ENCODE measurements at places on chromosomes 3 and 15.
A peak's percentile ranks its signal among the peaks of the same experiment; 100 is the strongest.

- DNase-seq = no peak
- no peaks in the 10 kb centered on the region for H3K27me3 ChIP-seq
- H3K4me1 ChIP-seq = no peaks in the 10 kb centered on the region
- H3K36me3 ChIP-seq = no peaks in the 10 kb centered on the region
- H3K27ac ChIP-seq = peak overlapping the region; percentile 43
Observed at GRCh38 chr15:75178171-75178937, 23.3 kb upstream of the C15orf39 start.

GRCh38 chr3:131535131-131535530, 32.4 kb upstream of the MRPL3 start:
- H3K4me1 ChIP-seq = no peaks in the 10 kb centered on the region
- no peaks in the 10 kb centered on the region for H3K27me3 ChIP-seq
- DNase-seq = no peak
- no peaks in the 10 kb centered on the region for H3K36me3 ChIP-seq

- no peak overlapping the region for H3K27ac ChIP-seq
- H3K36me3 ChIP-seq = no peaks in the 10 kb centered on the region
- H3K4me1 ChIP-seq = no peaks in the 10 kb centered on the region
Observed at GRCh38 chr3:159158213-159158612, 356.4 kb downstream of the MFSD1 start.

DNA sequence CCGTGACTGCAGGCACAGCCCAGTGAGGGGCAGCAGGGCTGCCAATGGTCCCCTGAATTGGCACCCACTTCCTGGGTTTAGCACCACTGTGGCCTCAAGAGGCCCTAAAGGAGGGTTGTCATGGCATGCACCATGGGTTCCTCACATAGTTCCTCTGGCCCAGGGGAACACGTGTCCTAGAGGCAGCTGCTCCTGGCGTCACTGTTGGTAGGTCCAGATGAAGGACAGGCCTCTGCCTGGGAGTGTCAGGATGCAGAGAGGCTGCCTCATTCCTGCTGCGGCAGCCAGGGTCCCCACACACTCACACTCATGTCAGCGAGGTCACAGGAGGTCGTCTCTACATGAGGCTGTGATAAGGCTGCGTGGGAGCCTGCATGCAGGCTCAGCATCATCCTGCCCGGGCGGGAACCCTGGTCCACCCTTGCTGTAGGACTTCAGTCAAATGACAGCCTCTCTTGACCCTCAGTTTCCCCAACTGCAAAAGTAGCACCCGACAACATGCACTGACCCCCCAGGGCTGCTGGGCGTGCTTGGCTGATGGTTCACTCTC, 26.1 kb upstream of the SFMBT1 start:
- no peaks in the 10 kb centered on the region for H3K36me3 ChIP-seq
- H3K27me3 ChIP-seq = no peaks in the 10 kb centered on the region
- peak; percentile 64 for DNase-seq
- H3K4me1 ChIP-seq = no peaks in the 10 kb centered on the region

GRCh38 chr15:80679167-80679803, 15.8 kb upstream of the ABHD17C start:
- no peaks in the 10 kb centered on the region for H3K4me1 ChIP-seq
- H3K4me3 ChIP-seq = no peak overlapping the region

GRCh38 chr3:4290272-4290893, 12.8 kb upstream of the SETMAR start:
- DNase-seq = no peak
- no peak overlapping the region for H3K4me3 ChIP-seq
- no peaks in the 10 kb centered on the region for H3K4me1 ChIP-seq

Data from aorta (tissue), 5 donors.